ENCODE measurements at places on chromosomes 2 and 18. TPM values are rescaled to one million over a fixed set of nuclear protein-coding genes. Genes with fewer than 3 reads are reported as not detected.

The CXCR1 gene
- total RNA-seq: 1.9 TPM

The DNAJC5G gene
- total RNA-seq: 1.6 TPM

The ECEL1 gene
- 0.27 TPM for total RNA-seq

The TMEFF2 gene
- not detected for total RNA-seq

The LYPD6B gene
- total RNA-seq: not detected

The PID1 gene
- total RNA-seq: 4.3 TPM

The DLX2 gene
- total RNA-seq: not detected

The B3GNT7 gene
- total RNA-seq: 5.4 TPM

The RBKS gene
- total RNA-seq: 3.9 TPM

The SETBP1 gene
- total RNA-seq: 15.5 TPM

The GULP1 gene
- total RNA-seq: 5.1 TPM

The NR4A2 gene
- 1.1 TPM for total RNA-seq

The SPOPL gene
- total RNA-seq: 15.4 TPM

The NAT8 gene
- not detected for total RNA-seq

The EFHD1 gene
- 20.1 TPM for total RNA-seq

The CYS1 gene
- total RNA-seq: 3.8 TPM

The LIPG gene
- 1.7 TPM for total RNA-seq

The PLB1 gene
- 2.0 TPM for total RNA-seq

The SGPP2 gene
- 1.0 TPM for total RNA-seq

The LGALSL gene
- 13.1 TPM for total RNA-seq

The CPO gene
- total RNA-seq: not detected

The KHK gene
- total RNA-seq: 1.1 TPM

The IL36RN gene
- not detected for total RNA-seq

The DLX1 gene
- not detected for total RNA-seq

The EVX2 gene
- not detected for total RNA-seq

The FAM228A gene
- 0.35 TPM for total RNA-seq

The HOXD10 gene
- total RNA-seq: 0.16 TPM

The HMSD gene
- 1.1 TPM for total RNA-seq

The DHRS9 gene
- 9.8 TPM for total RNA-seq

The CACNB4 gene
- 0.67 TPM for total RNA-seq

The LIMS1 gene
- total RNA-seq: 121 TPM

The DAW1 gene
- not detected for total RNA-seq

The GTF2A1L gene
- 0.75 TPM for total RNA-seq

The RAX gene
- total RNA-seq: not detected

The C1GALT1C1L gene
- total RNA-seq: 0.48 TPM

The NTSR2 gene
- total RNA-seq: not detected

The GPR45 gene
- not detected for total RNA-seq

The SPHKAP gene
- 61.2 TPM for total RNA-seq

The C2orf66 gene
- total RNA-seq: not detected

The ABCB11 gene
- total RNA-seq: 0.03 TPM

The PREB gene
- total RNA-seq: 40.4 TPM

The CDH19 gene
- 14.8 TPM for total RNA-seq

The SKOR2 gene
- not detected for total RNA-seq

The ASNSD1 gene
- total RNA-seq: 27.7 TPM

The LTBP1 gene
- total RNA-seq: 124 TPM

The HOXD13 gene
- total RNA-seq: not detected

The MTX2 gene
- total RNA-seq: 44.1 TPM

The PAX8 gene
- 0.35 TPM for total RNA-seq

The KCNF1 gene
- 0.27 TPM for total RNA-seq

The DSG1 gene
- total RNA-seq: 0.89 TPM

The TGIF1 gene
- total RNA-seq: 10.8 TPM

The DSC2 gene
- 26.7 TPM for total RNA-seq

All from cardiac septum (tissue), 1 donor.